ENCODE measurements at places on chromosomes 3 and 15.

GRCh38 chr15:47820747-47821319 is 103.5 kb downstream of the SEMA6D start:
- DNase-seq = no peak

GRCh38 chr3:40451551-40451950 is 5.6 kb upstream of the RPL14 start:
- no peak for DNase-seq

- no peak for DNase-seq
These were observed 40.4 kb upstream of the VEPH1 start for GRCh38 chr3:157543501-157544035.

DNA sequence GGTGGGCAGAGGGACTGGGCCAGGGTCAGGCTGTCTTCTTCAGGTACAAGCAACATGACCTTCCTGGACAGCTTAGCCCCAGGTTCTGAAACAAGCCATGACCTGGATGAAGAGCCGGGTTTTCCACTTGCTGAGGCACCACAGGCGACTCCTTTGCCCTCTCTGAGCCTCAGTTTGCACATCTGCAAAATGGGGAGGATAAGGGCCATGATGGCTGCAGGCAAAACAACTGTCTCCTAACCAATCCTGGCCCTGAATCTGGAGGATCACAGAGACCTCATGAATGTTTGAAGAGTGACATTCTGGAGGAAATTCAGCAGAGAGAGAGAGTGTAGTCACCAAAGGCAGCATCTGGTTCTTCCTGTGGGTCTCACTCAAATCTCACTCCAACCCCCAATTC is 8.0 kb downstream of the SLC6A1 start:
- DNase-seq = no peak

DNA sequence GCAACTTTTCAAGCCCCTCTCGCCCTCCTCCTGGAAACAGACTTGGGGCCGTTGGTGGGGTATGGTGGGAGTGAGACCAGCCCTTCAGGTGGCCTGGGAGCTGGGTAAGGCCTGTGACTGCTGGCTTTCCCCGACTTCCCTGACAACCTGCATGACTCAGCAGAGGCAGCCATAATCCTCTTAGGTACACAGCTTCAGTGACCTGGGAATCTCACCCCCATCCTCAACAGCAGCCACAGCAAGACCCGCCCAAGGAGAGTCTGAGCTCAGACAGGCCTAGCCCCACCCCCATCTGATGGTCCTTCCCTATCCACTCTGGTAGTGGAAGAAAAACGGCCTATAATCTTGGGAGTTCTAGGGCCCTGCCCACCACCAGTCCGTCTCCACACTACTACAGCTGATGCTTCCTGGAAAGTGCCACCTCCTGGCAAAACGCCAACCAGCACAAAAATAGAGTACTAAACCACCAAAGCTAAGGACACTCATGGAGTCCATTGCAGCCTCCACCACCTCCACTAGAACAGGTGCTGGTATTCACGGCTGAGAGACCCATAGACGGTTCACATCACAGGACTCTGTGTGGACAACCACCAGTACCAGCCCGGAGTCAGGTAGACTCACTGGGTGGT is 13.1 kb upstream of the SLC27A2 start:
- DNase-seq = no peak

DNA sequence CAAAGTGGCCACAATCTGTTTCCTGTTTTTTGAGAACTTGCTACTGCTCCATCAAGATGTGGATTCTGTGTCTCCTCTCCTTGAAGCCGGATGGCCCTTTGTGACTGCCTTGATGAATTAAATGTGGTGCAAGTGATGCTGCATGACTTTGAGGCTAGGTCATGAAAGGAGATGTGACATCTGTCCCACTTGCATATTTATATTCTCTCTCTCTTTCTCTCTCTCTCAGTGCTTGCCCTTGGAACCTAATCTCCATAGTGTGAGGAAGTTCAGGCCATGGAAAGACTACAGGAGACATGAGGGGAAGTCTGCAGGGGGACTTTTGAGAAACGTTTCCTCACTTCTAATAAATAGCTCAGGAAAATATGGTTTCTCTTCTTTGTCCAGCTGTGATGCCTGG is 50.0 kb upstream of the ADPGK start:
- no peak for DNase-seq

DNA sequence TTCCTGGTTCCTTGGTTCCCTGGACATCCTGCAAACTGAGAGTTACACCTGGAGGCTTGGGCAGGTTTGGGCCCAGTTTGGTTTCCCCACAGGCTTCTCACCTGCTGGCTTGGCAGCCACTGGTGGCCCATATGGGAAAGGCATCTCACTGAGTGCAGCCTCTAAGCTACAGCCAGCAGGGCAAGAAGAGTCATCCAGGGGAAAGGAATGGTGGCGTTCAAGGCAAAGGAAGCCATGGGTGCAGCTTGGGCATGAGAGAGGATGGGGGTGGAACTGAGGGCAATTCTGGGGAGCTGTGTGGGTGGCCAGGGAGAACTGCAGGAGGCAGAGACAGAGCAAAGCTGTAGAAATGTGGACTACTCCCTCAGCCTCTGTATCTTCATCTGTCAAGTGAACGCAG is 106.4 kb downstream of the EPHB1 start:
- DNase-seq = no peak

GRCh38 chr3:46849045-46849631 is 14.1 kb downstream of the MYL3 start:
- no peak for DNase-seq

DNA sequence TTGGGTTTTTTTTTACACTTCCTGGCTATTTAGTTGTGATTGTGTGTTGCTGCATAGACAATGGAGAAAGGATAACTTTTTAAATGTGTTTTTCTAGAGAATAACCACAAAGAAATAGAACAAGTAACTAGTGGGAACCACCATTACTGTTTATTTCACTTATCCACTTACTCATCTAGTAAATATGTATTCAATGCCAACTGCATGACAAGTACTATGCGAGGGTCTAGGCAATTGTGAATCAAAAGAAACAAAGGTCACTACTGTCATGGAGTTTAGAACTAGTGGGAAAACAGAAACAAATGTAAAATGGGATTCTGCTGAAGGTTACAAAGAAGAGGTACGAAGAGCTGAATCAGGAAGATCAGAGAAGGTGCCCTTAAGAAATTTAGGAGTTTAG is 600.9 kb upstream of the ROBO2 start:
- no peak for DNase-seq

- DNase-seq = no peak
These were observed 90.1 kb downstream of the CHST2 start for GRCh38 chr3:143209715-143210059.

DNA sequence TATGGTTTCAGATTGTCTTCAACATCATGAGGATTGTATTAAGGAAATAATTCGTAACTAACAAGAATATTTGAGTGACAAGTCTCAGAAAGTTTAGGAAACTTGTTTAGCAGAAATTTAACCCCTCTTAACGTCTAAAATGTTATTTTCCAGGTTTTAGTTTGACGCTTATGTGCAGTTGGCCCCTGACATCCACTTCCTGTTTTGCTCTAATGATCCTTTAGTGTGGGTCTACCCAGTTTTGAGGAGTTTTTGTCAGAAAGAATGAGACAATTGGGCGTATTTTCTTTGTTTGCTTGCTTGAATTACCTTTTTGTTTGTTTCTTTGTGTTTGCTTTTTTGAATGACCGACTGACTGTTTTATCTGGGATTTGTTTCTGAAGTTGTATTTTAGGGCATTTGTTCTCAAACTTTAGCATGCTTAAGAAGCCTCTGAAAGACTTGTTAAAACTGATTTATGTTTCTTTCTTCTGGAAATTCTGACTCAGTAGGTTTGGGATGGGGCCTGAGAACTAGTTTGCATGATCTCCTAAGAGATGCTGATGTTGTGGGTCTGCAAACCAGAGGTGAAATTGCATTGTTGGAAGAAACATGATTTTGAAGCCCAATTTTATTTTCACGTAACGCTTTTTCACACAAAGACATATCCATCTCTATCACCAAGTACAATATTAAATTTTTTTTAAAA is 20.6 kb downstream of the RBMS3 start:
- DNase-seq = no peak

- DNase-seq = no peak
These were observed 2.6 kb downstream of the PPM1M start for GRCh38 chr3:52248165-52248541.

- no peak for DNase-seq
These were observed 907 bp downstream of the TATDN2 start for GRCh38 chr3:10248984-10249748.

- DNase-seq = no peak
These were observed 218.0 kb upstream of the ROBO1 start for GRCh38 chr3:79985816-79986215.

DNA sequence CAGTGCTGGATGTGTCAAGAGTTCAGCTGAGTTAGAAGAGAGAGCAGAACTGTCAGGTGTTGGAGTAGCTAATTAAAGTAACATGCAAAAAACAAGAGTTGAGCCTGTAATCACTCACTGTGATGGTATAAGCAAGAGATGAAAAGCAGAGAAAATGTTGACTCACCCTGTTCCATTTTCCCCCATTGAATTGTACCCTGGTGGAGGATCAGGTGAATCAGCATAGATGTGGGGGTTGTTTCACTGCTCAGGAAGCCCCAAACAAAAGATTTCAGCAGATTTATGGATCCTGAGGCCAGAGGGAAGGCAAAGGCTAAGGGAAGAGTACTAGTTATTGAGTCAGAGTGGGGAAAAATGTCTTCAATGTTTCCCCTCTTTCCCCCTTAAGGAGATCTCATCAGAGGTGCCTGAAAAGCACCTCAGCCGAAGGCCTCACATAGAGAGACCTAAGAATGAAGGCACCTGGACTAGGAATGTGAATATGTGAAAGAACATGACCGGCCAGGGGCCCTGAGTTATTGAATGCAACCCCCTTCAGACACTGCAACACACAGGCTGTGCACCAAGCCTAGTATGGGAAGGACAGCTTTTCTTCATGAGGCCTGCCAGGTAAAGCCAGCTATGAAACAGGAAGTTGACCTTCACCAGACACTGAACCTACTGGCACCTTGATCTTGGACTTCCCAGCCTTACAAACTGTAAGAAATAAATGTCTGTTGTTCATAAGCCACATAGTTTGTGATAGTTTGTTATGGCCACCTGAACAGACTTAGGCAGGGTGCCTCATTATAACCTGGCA is 90.1 kb downstream of the TMCO5A start:
- DNase-seq = no peak

GRCh38 chr3:81295906-81296577 is 465.4 kb downstream of the GBE1 start:
- DNase-seq = no peak

- no peak for DNase-seq
These were observed 14.2 kb upstream of the MAGI1 start for GRCh38 chr3:66052721-66053549.

DNA sequence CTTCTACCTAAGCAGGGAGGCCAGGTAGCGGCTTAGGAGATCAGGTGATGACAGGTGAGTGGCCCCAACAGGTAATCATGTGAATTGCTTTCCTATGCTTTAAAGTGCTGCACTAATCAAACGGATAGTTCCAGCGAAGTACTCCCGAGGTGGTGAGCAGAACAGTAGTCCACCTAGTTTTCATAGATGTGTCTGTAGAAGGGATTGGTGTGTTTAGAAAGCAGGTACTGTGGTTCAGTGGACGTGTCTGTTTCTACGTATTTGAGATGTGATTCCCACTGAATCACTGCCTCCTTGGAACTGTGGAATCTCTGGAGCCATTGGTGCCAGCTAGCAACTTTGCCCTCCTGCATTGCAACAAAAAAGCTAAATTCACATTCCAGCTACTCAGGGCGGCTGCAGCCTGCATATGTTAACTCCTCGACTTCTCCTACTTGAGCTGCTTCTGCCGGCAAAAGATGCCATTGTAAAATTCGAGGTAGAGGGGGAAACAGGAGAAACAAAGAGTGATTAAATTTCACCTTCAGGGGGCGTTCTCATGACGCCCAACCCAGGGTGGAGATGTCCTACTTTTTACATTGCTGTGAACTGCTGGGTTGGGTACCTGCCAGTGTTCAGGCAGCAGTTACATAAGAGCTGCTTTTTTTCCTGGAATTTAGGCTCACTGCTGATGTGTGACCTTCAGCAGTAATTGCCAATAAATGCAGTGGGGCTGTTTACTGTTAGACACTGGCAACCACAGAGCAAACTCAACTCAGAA is 227.3 kb downstream of the ITPR1 start:
- no peak for DNase-seq

DNA sequence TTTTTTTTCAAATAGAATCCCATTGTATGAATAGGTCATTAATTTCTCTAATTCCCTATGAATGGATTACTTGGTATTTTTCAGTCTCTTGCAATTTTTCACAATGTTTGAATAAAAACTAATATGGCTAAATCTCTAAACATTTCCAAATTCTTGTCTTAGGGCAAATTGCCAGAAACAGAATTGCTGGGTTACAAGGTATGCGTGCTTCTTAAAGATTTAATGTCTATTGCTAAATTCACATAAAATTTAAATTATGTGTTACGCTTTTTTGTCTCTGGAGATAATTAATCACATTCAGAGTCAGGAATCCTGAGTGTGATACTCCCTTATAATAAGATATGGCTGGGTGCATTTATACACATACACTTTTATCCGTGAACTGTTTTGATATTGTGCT is 264.5 kb upstream of the TBL1XR1 start:
- no peak for DNase-seq

GRCh38 chr3:126473292-126474168 is 2.2 kb downstream of the ZXDC start:
- no peak for DNase-seq

Data from DMS79 (cell line).